ENCODE measurements at places on chromosomes 1 and 21.

GRCh38 chr1:121522061-121522759 is 337.4 kb downstream of the SRGAP2C start:
- DNase-seq: no peak

DNA sequence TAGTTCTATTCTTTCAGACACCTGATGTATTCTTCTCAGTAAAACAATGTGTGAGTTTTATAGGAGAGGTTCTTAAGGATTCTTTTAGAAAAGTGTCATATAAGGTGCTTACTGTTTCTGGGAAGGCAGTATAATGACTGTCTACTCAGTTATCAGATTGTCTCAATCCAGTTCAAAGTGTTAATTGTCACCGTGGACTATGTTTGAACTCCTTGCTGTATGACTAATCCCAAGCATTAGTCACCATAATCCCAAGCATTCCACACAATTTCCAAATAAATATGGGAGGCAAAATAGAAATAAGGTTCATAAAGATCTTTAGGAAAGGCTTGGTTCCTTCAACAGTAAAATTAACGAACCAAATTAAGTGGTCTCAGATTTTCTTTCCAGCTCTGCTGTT is 342.1 kb upstream of the NR5A2 start:
- DNase-seq: no peak

GRCh38 chr1:228528612-228529011 is 41.4 kb downstream of the RNF187 start:
- DNase-seq: no peak

DNA sequence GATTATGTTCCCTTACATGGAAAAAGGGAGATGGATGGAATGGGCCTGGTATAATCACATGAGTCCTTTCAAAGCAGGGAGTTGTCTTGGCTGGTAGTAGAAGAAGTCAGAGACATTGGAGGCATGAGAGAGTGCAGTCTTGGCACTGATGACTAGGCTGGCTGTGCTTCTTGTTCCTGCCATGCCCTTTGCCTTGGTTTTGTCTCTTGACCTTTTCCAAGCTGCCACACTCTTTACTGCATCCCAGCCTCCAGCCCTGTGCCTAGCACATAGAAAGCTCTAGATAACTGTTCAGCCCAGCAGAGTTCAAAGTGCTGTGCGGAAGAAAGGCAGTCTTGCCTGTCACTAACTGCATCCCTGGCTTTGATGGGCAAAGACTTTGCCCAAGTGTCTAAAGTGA is 412.6 kb downstream of the PRDM2 start:
- DNase-seq: no peak

GRCh38 chr1:21869620-21870121 is 57.6 kb downstream of the LDLRAD2 start:
- no peak for DNase-seq

- DNase-seq: peak; percentile 85
These were observed 8.4 kb upstream of the SLC19A1 start for GRCh38 chr21:45550522-45551210.
